ENCODE measurements at places on chromosomes 13 and 19. TPM values are rescaled to one million over a fixed set of nuclear protein-coding genes. Genes with fewer than 3 reads are reported as not detected.
A peak's percentile ranks its signal among the peaks of the same experiment; 100 is the strongest.

The KCTD15 gene
- total RNA-seq, result 57.3 TPM

- H3K4me3 ChIP-seq, result no peak overlapping the region
- no peak overlapping the region for H3K27ac ChIP-seq
- H3K4me1 ChIP-seq, result no peaks in the 10 kb centered on the region
- no peak for DNase-seq
Observed at GRCh38 chr13:46908501-46908900, 11.6 kb upstream of the HTR2A start.

DNA sequence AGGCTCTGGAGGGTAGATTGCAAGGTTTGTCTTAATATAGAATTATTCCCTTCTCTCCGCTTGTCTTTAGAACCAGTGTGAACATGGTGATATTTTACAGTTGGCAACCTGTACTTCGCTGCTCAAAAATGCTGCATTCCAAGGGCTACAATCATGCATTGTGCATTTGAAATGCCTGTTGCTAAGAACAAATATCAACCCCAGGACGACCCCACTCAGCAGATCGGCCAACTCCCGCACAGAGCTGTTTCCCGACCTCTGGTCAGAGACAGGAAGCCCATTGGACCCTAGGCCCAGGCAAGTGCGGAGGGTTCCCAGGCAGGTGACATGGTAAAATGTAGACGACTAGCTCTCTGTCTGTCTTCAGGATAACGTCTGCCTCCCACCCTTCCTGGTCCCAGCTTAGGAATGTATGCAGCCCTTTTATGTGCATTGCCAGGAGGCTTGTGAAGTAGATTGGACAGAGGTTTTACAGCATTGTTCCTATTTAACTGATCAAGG is 263.5 kb downstream of the FOXO1 start:
- H3K27me3 ChIP-seq, result no peaks in the 10 kb centered on the region
- no peaks in the 10 kb centered on the region for H3K36me3 ChIP-seq
- peak overlapping the region; percentile 68 for H3K27ac ChIP-seq
- DNase-seq, result no peak
- H3K4me3 ChIP-seq, result no peak overlapping the region

- H3K36me3 ChIP-seq, result no peaks in the 10 kb centered on the region
- no peaks in the 10 kb centered on the region for H3K4me1 ChIP-seq
- DNase-seq, result no peak
- no peak overlapping the region for H3K4me3 ChIP-seq
- H3K27me3 ChIP-seq, result no peaks in the 10 kb centered on the region
Observed at GRCh38 chr13:82898586-82898985, 983.7 kb downstream of the SLITRK1 start.

The KLF5 gene
- 1.3 TPM for total RNA-seq

- no peak overlapping the region for H3K27ac ChIP-seq
- H3K36me3 ChIP-seq, result no peaks in the 10 kb centered on the region
Observed at GRCh38 chr13:111131611-111132010, 16.5 kb downstream of the ARHGEF7 start.

- no peaks in the 10 kb centered on the region for H3K36me3 ChIP-seq
- DNase-seq, result no peak
- no peaks in the 10 kb centered on the region for H3K4me1 ChIP-seq
- H3K27ac ChIP-seq, result no peak overlapping the region
Observed at GRCh38 chr19:566403-566802, 6.0 kb upstream of the BSG start.

DNA sequence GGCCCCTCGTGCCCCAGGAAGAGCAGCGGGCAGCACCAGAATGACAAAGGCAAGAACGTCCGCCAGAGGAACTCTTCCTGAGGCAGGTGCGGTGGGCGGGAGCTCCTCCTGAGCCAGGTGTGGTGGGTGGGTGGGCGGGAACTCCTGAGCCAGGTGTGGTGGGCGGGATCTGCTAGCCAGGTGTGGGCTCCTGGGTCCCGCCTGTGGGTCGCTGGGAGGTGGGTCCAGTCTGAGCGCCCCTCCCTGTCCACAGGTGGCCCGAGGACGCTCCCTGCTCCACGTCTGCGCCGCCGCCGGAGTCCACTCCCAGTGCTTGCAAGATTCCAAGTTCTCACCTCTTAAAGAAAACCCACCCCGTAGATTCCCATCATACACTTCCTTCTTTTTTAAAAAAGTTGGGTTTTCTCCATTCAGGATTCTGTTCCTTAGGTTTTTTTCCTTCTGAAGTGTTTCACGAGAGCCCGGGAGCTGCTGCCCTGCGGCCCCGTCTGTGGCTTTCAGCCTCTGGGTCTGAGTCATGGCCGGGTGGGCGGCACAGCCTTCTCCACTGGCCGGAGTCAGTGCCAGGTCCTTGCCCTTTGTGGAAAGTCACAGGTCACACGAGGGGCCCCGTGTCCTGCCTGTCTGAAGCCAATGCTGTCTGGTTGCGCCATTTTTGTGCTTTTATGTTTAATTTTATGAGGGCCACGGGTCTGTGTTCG is 7.0 kb upstream of the HCN2 start:
- no peak overlapping the region for H3K27ac ChIP-seq
- H3K4me3 ChIP-seq, result no peak overlapping the region
- H3K4me1 ChIP-seq, result no peaks in the 10 kb centered on the region

The CD320 gene
- 263 TPM for total RNA-seq

GRCh38 chr13:77331421-77331820 is 4.5 kb upstream of the MYCBP2 start:
- no peak overlapping the region for H3K27ac ChIP-seq
- H3K4me3 ChIP-seq, result no peak overlapping the region
- DNase-seq, result no peak

The CALR3 gene
- total RNA-seq, result not detected

- H3K4me3 ChIP-seq, result no peak overlapping the region
- no peak overlapping the region for H3K27ac ChIP-seq
- DNase-seq, result no peak
- peaks cover 7% of the 10 kb centered on the region for H3K4me1 ChIP-seq
Observed at GRCh38 chr13:106986033-106986484, 418.1 kb upstream of the ARGLU1 start.

The FAM83E gene
- total RNA-seq, result not detected

DNA sequence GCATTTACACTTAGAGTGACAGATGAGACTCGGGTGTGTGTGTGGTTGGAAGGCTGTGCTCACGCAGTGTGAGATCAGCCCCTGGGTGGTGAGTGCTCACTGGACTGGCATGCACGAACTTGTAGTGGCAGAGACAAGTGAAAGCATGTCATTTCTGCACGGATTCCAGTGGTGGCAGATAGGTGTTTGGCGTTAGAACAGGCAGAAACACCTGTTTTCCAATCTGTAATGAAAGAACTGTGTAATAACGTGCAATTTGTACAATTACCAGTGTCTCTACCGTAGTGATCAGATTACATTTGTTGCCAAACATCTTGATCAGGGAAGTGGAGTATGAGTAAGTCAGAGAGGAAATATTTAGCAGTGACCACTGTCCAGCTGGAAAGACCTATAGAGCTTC is 8.2 kb downstream of the LAMP1 start:
- no peak for DNase-seq
- H3K27ac ChIP-seq, result no peak overlapping the region
- H3K4me3 ChIP-seq, result no peak overlapping the region
- peaks cover 12% of the 10 kb centered on the region for H3K36me3 ChIP-seq
- H3K27me3 ChIP-seq, result no peaks in the 10 kb centered on the region

DNA sequence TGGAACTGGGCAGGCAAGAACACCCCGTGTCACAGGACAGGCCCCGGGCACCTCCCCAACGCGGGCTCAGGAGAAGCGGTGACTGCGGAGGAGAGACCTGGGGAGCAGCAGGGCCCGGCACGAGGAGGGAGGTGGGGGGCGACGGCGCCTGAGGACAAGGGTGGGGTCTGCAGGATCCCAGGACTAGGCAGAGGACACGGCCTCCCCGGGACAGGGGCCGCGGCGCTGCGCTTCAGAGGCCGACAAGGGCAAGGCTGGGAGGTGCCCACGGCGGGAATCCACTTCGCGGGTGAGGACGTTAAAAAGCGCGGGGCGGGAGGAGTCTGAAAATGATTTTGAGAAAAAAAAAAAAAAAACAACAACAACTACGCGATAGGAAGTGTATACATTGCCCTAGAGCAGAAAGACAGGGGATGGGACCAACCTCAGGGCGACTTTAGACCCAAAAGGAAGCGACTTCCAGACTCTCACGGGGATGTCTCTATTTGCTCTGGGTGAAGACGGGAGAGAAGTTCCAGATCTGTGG is 44.9 kb downstream of the ZNF611 start:
- H3K27me3 ChIP-seq, result no peaks in the 10 kb centered on the region
- peak overlapping the region; percentile 98 for H3K27ac ChIP-seq
- DNase-seq, result peak; percentile 70
- H3K4me3 ChIP-seq, result peak overlapping the region; percentile 56
- peaks cover 2% of the 10 kb centered on the region for H3K36me3 ChIP-seq
- peaks cover 28% of the 10 kb centered on the region for H3K4me1 ChIP-seq

DNA sequence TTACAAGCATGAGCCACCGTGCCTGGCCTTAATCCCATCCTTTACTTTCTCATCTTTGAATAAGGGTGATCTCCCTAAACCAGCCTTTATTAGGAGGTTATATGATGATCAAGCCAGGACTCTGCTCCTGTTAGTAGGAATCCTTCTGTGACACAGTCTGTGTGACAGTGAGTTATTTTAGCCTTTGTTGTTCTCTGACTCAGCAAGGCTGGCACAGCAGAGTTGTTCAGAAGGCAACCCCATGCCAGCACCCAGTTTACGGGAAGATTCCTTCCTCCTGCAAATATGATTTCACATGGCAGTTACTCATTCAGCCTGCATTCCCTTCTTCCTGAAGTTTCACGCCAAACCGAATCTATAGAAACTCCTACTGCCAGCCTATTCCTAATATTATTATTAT is 10.5 kb upstream of the MIER2 start:
- no peaks in the 10 kb centered on the region for H3K4me1 ChIP-seq
- H3K36me3 ChIP-seq, result no peaks in the 10 kb centered on the region
- no peak overlapping the region for H3K4me3 ChIP-seq

GRCh38 chr13:76707360-76707759 is 178.8 kb downstream of the KCTD12 start:
- H3K4me3 ChIP-seq, result no peak overlapping the region
- H3K4me1 ChIP-seq, result no peaks in the 10 kb centered on the region
- no peak overlapping the region for H3K27ac ChIP-seq
- no peaks in the 10 kb centered on the region for H3K36me3 ChIP-seq
- no peak for DNase-seq

DNA sequence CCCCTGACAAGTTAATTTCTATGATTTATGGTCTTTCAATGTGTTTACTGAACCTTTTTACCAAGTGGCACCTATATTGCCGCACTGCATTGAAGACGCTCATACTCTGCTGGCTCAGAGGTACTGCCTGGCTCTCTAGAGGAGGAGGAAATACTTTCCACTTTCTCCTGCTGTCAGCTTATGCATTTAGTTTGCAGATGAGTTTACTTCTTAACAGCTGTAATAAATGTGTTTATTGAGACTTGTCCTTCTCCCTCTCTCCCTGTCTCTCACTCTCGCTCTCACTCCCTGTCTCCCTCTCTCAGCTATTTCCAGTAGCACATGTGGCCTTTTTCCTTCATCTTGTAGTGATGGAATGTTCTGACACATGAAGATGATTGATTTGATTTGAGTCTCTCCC is 60.3 kb upstream of the SPATA13 start:
- no peak for DNase-seq
- no peaks in the 10 kb centered on the region for H3K4me1 ChIP-seq
- no peaks in the 10 kb centered on the region for H3K27me3 ChIP-seq
- no peak overlapping the region for H3K27ac ChIP-seq
- H3K4me3 ChIP-seq, result no peak overlapping the region

- H3K4me3 ChIP-seq, result peak overlapping the region; percentile 93
- no peaks in the 10 kb centered on the region for H3K27me3 ChIP-seq
- peaks cover 5% of the 10 kb centered on the region for H3K4me1 ChIP-seq
- peaks cover 6% of the 10 kb centered on the region for H3K36me3 ChIP-seq
Observed at GRCh38 chr19:52898101-52898500, 666 bp upstream of the ZNF320 start.

GRCh38 chr13:46113596-46113995 is 8.8 kb upstream of the CPB2 start:
- H3K36me3 ChIP-seq, result no peaks in the 10 kb centered on the region
- H3K4me1 ChIP-seq, result no peaks in the 10 kb centered on the region
- no peak overlapping the region for H3K27ac ChIP-seq
- H3K27me3 ChIP-seq, result no peaks in the 10 kb centered on the region
- no peak for DNase-seq

DNA sequence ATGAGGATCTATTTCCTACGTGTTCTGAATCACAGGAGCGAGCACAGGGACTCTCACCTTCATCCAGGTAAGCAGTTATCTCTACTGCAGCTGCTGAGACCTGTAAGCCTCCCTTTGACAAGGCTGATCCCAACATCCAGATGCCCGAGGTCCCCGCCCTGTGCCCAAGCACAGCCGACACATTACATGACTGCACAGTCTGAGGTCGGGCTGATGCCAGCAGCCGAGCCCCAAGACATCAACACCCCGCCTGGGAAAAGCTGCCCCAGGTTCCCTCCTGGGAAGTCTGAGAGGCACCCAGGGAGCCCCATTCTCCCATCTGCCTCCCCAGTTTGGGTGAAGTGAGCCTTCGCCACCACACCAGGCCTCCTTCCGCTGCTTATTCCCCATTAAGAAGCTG is 95.9 kb downstream of the COL4A1 start:
- DNase-seq, result no peak
- peak overlapping the region; percentile 11 for H3K27ac ChIP-seq
- H3K36me3 ChIP-seq, result peaks cover 73% of the 10 kb centered on the region
- no peaks in the 10 kb centered on the region for H3K27me3 ChIP-seq

DNA sequence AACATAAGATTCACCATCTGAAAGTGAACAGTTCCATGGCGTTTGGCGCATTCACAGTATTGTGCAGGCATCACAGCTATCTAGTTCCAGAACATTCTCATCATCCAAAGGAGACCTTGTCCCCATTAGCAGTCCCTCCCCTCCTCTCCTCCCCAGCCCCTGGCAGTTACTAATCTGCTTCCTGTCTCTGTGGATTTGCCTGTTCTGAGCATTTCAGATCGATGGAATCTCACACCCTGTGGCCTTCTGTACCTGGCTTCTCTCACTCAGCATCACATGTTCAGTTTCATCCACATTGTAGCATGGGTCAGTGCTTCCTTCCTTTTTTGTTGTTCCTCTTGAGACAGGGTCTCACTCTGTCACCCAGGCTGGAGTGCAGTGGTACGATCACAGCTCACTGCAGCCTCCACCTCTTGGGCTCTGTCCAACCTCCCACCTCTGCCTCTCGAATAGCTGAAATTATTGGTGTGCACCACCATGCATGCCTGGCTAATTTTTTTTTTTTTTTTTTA is 34.6 kb downstream of the CRTC1 start:
- H3K36me3 ChIP-seq, result no peaks in the 10 kb centered on the region
- DNase-seq, result no peak
